ENCODE measurements at places on chromosomes 16 and 17.

GRCh38 chr16:55488306-55488705 is 9.3 kb downstream of the MMP2 start:
- no peak for DNase-seq

- DNase-seq = no peak
These were observed 13.6 kb downstream of the CHD9 start for GRCh38 chr16:53068423-53068833.

DNA sequence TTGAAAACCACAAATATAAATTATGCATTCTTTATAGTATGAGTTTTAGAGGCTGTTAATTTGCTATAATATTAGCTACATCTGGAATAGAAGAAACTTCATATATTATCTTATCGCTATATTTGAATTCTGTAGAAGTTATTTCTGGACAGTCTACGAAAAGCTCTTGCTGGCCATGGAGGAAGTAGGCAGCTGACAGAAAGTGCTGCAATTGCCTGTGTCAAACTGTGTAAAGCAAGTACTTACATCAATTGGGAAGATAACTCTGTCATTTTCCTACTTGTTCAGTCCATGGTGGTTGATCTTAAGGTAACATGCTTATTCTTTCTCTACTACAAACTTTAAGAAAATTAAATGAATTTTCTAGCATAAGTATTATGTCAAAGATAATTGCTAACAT is 96.8 kb downstream of the OMG start:
- DNase-seq = no peak

DNA sequence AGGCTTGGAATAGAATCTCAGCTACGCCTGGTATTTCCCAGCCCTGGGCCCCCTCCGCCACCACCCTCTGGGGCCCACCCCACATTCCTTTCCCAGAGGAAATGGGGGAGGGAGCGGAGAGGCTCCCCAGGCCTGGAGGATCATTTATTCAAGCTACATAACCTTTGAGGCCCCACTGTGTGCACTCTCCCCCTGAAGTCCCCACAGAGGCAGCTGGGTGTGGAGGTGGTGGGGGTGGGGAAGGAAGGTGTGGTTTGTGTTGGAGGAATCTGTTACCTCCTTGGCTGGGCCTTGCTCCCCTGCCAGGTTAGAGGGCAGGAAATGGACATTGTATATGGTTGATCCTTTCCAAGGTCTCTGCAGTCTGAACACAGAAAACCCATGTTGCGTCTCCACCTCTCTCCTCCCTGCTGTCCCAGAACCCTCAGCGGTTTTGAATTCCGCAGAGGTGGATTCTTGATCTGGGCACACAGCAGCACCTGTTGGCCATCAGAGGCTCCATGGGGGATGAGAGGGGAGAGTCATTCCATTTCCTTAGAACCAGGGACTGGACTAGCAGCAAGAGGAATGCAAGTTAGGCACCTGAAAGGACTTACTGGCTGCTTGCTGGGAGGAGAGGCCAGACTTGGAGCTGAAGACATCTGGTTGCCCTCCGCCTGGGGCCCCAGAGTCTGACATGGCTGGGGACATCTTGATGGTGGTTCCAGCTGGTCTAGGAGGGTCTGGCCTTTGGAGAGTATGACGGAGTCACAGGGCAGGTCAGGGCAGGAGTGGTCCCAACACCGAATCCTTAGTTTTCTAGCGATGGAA is 23.0 kb downstream of the ARHGAP23 start:
- no peak for DNase-seq

- DNase-seq = no peak
These were observed 1.5 kb downstream of the MGAT5B start for GRCh38 chr17:76869496-76870376.

DNA sequence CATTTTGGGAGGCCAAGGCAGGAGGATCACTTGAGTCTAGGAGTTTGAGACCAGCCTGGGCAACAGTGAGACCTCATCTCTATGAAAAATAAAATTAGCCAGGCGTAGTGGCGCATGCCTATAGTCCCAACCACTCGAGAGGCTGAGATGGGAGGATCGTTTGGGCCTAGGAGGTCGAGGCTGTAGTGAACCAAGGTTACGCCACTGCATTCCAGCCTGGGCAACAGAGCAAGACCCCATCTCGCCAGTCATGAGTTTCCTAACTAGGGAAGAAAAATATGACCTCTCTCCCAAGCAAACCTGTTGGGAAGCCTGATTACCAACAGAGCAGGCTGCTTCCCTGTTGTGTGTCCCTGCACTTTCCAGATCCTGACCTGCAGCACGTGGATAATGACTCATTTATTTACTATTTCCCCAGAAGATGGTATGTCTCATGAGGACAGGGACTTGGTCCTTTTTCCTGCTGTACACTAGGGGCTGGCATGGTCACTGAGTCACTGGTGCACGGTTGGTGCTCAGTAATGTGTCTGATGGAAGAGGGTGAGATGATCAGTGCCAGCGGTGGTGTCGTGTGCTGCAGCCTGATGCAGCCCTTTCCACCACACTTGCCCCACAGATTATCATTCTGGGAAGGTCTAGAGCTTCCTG is 30.8 kb downstream of the NMT1 start:
- DNase-seq = no peak

DNA sequence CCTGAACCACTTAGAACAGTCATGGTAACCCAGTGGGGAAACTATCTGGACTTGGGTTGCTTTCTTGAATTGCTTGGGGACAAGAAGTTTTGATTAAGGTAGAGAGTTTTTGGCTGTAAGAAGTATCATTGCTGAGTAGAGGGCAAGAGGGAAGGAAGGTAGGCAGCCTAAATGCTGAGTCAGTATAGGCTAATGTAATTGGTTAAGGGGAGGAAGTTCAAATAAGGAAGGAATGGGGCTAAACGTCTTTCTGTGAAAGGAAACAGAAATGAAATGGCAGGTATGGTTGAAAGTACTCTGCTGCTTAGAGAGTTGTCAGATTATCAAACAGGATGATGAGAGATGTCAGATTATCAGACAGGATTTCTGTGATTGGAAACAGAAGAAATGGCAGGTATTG is 20.3 kb downstream of the KPNB1 start:
- no peak for DNase-seq

DNA sequence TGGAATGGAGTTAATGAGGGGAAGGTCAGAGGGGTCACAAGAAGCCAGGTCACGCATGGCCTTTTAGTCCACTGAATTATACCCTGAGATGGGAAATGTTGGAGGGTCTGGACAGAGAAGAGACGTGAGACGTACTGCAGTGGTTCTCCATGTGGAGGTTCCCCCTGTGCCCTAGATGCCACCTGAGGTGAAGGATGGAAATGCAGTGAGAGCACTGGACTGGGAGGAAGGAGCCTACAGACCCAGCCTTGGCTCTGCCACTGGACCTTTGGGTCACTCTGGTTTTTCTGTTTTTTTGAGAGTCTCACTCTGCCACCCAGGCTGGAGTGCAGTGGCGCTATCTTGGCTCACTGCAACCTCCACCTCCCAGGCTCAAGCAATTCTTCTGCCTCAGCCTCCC is 1.8 kb upstream of the PLSCR3 start:
- no peak for DNase-seq

DNA sequence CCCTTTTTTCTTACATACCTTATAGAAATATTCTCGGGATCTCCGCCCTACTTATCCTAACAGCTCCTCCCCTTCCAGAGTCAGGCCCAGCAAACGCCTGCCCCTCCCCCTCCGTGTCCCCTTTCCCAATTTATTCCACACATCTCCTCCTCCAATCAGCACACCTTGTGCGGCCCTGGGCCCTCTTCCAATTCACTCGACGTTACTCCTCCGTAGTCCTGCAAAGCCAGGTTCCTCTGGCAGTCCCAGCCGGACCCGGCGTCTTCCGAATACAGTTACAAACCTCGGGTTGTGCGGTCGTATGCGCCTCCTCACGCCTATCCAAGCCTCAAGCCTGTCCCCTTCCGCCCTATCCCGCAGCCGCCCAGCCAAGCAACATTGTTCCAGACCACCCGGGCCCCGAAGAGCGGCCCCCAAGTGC is 677 bp downstream of the CBX1 start:
- peak; percentile 83 for DNase-seq

GRCh38 chr17:67619555-67619954 is 98.2 kb upstream of the NOL11 start:
- peak; percentile 58 for DNase-seq

- no peak for DNase-seq
These were observed 169.5 kb downstream of the C16orf78 start for GRCh38 chr16:49542946-49543630.
